CD4-positive, CD25-positive, alpha-beta regulatory T cell (primary cell): ENCODE measurements at places on chromosomes 12 and 14. TPM values are rescaled to one million over a fixed set of nuclear protein-coding genes. Genes with fewer than 3 reads are reported as not detected.

- H3K36me3 ChIP-seq: peaks cover 64% of the 10 kb centered on the region
- no peak for DNase-seq
- no peaks in the 10 kb centered on the region for H3K4me1 ChIP-seq
- H3K27ac ChIP-seq: no peak overlapping the region
- no peak overlapping the region for H3K4me3 ChIP-seq
- H3K27me3 ChIP-seq: no peaks in the 10 kb centered on the region
Observed at GRCh38 chr14:75015496-75015895, 12.8 kb downstream of the EIF2B2 start.

DNA sequence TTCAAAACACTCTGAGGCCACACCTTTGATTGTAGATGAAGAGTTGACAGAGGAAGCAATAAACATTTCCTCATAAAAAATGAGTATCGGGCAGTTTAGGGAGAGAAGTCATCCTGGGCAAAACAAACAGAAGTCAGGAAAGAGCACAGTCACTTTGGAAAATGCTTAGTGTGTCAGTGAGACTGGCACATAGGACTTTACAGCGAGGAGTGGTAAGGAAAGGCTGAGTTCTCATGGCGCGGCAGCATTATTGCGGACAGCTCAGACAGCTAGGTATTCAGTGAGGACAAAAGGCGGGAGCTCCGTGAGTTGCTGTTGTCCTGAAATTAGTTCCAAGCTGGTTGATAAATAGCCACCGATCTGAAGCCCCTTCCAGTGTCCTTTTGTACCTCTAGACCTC, 229.9 kb downstream of the SNAPC1 start:
- H3K27ac ChIP-seq: no peak overlapping the region
- no peaks in the 10 kb centered on the region for H3K27me3 ChIP-seq
- H3K4me1 ChIP-seq: no peaks in the 10 kb centered on the region
- H3K4me3 ChIP-seq: no peak overlapping the region

GRCh38 chr12:25052196-25052913, 103.5 kb upstream of the BCAT1 start:
- DNase-seq: peak; percentile 27
- peaks cover 37% of the 10 kb centered on the region for H3K4me1 ChIP-seq
- H3K27ac ChIP-seq: peak overlapping the region; percentile 83
- H3K27me3 ChIP-seq: no peaks in the 10 kb centered on the region
- peak overlapping the region; percentile 99 for H3K4me3 ChIP-seq

DNA sequence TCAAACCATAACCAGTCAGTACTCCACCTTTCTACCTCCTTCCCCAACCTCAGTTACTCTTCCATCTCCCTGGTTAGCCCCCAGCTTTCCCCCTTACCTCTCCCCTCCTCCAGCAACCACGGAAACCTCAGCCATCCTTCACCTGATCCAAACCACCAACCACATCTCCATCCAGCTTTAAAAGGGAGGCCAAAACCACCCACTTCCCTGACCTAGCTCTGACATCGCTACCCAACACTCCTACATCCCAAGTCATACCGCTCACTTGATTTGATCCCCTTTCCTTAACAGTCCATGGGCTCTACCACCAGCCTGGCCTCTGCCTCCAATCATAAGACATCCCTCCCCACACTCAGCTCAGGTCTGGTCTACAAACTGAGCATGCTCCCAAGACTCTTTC, 1.5 kb downstream of the RAB35 start:
- peaks cover 5% of the 10 kb centered on the region for H3K36me3 ChIP-seq
- DNase-seq: no peak
- H3K4me3 ChIP-seq: peak overlapping the region; percentile 82
- no peaks in the 10 kb centered on the region for H3K27me3 ChIP-seq
- no peak overlapping the region for H3K27ac ChIP-seq
- peaks cover 79% of the 10 kb centered on the region for H3K4me1 ChIP-seq

The CORO1C gene
- total RNA-seq: 22.8 TPM

DNA sequence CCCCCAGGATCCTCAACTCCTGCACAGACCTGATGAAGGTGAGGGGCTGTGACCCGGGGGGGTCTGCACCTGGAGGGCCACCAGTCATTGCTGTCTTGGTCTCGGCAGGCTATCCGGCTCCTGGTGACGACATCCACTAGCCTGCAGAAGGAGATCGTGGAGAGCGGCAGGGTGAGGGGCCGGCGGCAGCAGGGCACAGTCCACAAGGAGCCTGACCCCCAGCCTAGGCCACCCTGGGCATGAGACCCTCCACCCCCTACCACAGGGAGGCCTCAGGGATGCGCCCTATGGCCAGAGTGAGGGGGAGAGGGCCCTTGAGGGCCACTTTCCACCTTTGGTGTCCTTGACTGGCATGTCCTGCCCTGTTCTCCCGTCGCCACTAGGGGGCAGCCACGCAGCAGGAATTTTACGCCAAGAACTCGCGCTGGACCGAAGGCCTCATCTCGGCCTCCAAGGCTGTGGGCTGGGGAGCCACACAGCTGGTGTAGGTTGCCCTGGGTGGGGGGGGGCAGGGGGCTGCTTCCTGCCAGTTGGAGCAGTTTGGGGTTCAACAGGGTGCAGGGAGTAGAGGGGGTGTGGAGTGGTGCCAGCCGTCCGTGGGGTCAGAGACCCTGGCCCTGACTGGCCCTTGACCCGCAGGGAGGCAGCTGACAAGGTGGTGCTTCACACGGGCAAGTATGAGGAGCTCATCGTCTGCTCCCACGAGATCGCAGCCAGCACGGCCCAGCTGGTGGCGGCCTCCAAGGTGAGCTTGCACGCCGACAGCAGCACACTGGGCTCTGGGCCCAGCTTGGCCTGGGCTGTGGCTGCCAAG, 25.0 kb downstream of the HIP1R start:
- H3K27ac ChIP-seq: no peak overlapping the region
- H3K27me3 ChIP-seq: no peaks in the 10 kb centered on the region
- H3K36me3 ChIP-seq: peaks cover 3% of the 10 kb centered on the region

The ASCL1 gene
- total RNA-seq: not detected

DNA sequence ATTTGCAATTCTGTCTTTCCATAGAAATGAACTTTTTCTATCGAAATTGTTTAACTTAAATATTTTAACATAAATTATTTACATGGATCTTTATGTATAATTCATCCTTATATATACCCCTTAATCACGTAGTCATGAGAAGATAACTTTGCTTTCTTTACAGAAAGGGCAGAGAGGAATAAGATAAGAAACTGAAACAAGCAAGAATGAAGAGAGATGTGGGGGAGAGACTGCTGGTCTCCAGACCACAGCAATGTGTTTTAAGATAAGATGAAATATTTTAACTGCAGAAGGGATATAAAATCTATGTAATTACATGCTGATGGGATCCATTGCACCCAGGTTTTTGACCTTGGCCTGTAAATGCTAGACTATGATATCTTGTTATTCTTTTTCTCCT, 34.7 kb upstream of the DNM1L start:
- H3K27ac ChIP-seq: no peak overlapping the region
- no peaks in the 10 kb centered on the region for H3K36me3 ChIP-seq
- H3K27me3 ChIP-seq: no peaks in the 10 kb centered on the region
- H3K4me1 ChIP-seq: no peaks in the 10 kb centered on the region
- DNase-seq: no peak

DNA sequence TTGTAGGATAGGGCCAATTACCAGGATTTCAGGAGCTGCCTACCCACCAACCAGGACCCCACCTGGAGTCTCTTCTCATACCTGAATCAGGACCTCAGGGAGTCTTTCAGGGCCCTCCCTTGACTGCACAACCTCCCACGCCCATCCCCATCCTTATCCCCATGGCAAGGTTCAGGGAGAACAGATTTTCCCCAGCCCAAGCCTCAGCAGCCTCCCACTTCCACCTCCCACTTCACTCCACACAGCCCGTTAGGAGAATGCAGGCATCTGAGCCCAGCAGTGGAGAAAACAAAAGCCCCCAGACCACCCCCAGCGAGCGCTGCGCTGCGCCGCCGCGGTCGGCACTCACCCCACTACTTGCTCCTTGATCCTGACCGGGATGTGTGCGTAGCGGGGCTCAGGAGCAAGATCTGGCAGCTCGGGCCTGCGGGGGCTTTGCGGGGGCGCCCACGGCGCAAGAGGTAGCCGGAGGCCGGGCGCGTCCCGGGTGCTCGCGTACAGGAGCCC, 1.4 kb downstream of the B4GALNT1 start:
- H3K27ac ChIP-seq: no peak overlapping the region
- DNase-seq: no peak
- no peaks in the 10 kb centered on the region for H3K36me3 ChIP-seq
- peaks cover 40% of the 10 kb centered on the region for H3K27me3 ChIP-seq
- no peak overlapping the region for H3K4me3 ChIP-seq

DNA sequence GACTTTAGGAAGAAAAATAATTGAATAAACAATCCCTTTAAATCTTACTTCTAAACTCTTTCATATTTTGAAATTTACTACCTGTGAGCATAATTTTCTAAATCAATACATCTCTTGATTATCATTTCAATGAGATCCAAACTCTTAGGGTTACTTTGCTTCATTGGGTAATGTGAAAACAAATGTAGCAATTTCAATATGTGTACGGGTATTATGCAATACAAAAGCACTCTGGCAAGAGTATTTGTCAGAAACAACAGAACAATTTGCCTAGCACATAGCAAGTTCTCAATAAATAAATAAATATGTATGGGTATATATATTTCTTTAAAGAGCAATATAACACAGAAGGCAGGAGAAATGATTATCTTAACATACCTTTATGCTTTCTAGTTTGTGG, 77.1 kb downstream of the PLEKHG7 start:
- no peak for DNase-seq
- H3K27me3 ChIP-seq: no peaks in the 10 kb centered on the region
- no peak overlapping the region for H3K4me3 ChIP-seq
- H3K4me1 ChIP-seq: no peaks in the 10 kb centered on the region
- H3K27ac ChIP-seq: no peak overlapping the region

The SMOC1 gene
- not detected for total RNA-seq

GRCh38 chr12:4643747-4644146, 5.1 kb downstream of the AKAP3 start:
- no peak overlapping the region for H3K4me3 ChIP-seq
- no peak overlapping the region for H3K27ac ChIP-seq
- DNase-seq: no peak
- no peaks in the 10 kb centered on the region for H3K27me3 ChIP-seq
- peaks cover 9% of the 10 kb centered on the region for H3K4me1 ChIP-seq
- no peaks in the 10 kb centered on the region for H3K36me3 ChIP-seq

DNA sequence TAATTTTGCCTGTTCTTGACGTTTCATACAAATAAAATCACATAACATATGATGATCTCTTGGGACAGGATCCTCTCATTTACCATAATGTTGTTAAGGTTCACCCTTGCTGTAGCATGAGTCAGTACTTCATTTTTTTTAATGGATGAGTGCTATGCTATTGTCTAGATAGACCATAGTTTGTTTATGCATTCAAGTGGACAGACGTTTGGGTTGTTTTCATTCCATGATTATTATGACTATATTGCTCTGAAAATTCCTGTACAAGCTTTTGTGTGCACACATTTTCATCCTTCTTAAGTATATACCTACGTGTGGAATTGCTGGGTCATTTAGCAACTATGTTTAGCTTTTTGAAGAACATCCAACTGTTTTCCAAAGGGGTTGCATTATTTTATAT, 325.6 kb upstream of the TMEM132C start:
- H3K4me3 ChIP-seq: no peak overlapping the region
- no peaks in the 10 kb centered on the region for H3K27me3 ChIP-seq
- no peak overlapping the region for H3K27ac ChIP-seq
- H3K36me3 ChIP-seq: no peaks in the 10 kb centered on the region
- H3K4me1 ChIP-seq: no peaks in the 10 kb centered on the region
- no peak for DNase-seq

GRCh38 chr14:77804592-77804991, 4.7 kb downstream of the ADCK1 start:
- no peaks in the 10 kb centered on the region for H3K27me3 ChIP-seq
- H3K27ac ChIP-seq: no peak overlapping the region
- no peak overlapping the region for H3K4me3 ChIP-seq
- no peak for DNase-seq

DNA sequence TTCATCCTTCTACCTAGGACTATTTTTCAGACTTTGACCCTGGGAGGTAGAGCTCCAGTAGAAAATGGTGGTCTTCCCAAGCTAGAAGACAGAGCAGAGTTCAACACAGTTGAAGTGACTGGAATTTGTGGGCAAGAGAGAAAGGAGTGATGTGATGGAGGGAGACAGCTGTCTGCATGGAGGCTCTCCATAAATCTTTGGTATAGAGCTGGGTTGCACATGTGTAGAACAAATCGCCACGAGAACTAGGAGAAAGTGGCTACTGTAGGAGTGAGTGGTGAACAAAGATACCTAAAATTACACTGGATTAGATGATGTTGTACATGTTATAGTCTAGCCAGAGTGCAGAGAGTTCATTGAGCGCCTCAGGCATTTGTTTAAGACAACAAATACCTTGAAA, 14.5 kb downstream of the GPR135 start:
- H3K27ac ChIP-seq: no peak overlapping the region
- no peaks in the 10 kb centered on the region for H3K36me3 ChIP-seq
- no peaks in the 10 kb centered on the region for H3K4me1 ChIP-seq
- no peak overlapping the region for H3K4me3 ChIP-seq

- no peaks in the 10 kb centered on the region for H3K36me3 ChIP-seq
- H3K27ac ChIP-seq: no peak overlapping the region
- DNase-seq: no peak
- no peak overlapping the region for H3K4me3 ChIP-seq
- no peaks in the 10 kb centered on the region for H3K4me1 ChIP-seq
Observed at GRCh38 chr14:80536456-80536855, 325.2 kb upstream of the DIO2 start.

The MYF6 gene
- total RNA-seq: not detected

- H3K4me1 ChIP-seq: no peaks in the 10 kb centered on the region
- H3K4me3 ChIP-seq: no peak overlapping the region
- H3K27ac ChIP-seq: no peak overlapping the region
Observed at GRCh38 chr12:107967170-107967569, 161.9 kb upstream of the WSCD2 start.

DNA sequence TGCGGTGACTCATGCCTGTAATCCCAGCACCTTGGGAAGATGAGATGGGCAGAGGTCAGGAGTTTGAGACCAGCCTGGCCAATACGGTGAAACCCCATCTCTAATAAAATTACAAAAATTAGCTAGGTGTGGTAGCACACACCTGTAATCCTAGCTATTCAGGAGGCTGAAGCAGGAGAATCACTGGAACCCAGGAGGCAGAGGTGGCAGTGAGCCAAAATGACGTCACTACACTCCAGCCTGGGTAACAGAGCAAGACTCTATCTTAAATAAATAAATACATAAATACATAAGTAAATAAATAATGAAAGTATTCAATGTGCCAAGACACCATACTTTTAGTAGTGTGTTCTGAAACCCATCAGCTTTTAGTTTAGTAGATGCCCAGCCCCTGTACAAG, 308.1 kb upstream of the FLRT2 start:
- no peak overlapping the region for H3K4me3 ChIP-seq
- H3K4me1 ChIP-seq: no peaks in the 10 kb centered on the region
- no peak for DNase-seq
- H3K27ac ChIP-seq: no peak overlapping the region
